ENCODE measurements at places on chromosomes 11 and 22. TPM values are rescaled to one million over a fixed set of nuclear protein-coding genes. Genes with fewer than 3 reads are reported as not detected.

- H3K27me3 ChIP-seq = no peaks in the 10 kb centered on the region
- H3K4me1 ChIP-seq = peaks cover 21% of the 10 kb centered on the region
- H3K27ac ChIP-seq = peak overlapping the region; percentile 54
These were observed 89.5 kb upstream of the DDI1 start for GRCh38 chr11:103946793-103947545.

DNA sequence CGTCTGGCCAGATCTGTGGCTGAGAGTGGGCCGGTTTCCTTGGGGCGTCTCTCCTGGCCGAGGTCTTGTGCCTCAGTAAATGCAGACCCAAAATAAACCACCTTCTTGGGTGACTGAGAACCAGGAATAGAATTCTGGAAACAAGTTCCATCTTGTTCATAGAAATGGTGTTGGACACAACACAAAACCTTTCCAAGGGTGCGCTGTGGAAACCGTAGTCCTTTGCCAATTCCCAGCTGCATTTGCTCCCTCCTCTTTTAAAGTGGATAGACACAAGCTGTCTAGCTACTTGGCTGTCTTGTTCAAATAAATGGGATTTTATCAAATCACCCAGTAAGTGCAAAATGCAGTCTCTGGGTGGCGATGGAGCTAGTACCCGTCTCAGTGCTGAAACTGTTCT is 300.2 kb downstream of the SHANK2 start:
- DNase-seq = no peak

DNA sequence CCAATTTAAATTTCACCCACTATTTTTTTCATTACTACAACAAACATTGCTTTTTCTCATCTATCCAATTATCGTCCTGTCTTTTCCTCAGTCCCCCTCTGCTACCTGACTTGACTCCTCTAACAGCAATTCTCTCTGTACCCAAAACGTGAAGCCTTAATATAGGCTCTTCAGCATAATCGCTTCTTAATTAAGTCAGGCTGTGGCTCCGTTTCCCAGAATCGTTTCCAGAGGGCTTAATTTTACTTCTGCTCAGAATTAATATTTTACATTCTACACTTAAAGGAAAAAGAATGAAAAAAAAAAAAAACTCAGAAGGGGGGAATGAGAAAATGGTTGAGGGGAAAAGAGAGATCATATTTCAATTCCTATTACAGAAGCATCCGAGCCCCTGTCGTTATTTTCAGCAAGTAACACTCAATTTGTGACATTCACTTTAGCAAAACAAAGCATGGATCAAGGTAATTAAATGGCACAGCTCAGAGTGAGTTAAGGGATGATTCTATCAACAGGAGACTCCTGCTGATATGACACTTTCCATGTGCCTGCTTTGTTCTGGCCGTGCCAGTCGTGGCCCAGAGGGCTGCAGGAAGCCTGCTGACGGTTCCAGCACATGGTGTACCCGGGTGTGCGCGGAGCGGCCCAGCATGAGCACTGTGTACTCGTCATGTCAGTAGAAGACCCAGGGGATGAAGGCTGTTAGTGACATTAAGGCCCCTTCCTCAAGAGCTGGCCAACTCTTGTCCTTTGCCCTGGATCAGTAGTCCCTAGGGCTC is 272.5 kb downstream of the NTM start:
- no peak overlapping the region for H3K4me3 ChIP-seq
- H3K4me1 ChIP-seq = no peaks in the 10 kb centered on the region
- no peak for DNase-seq

DNA sequence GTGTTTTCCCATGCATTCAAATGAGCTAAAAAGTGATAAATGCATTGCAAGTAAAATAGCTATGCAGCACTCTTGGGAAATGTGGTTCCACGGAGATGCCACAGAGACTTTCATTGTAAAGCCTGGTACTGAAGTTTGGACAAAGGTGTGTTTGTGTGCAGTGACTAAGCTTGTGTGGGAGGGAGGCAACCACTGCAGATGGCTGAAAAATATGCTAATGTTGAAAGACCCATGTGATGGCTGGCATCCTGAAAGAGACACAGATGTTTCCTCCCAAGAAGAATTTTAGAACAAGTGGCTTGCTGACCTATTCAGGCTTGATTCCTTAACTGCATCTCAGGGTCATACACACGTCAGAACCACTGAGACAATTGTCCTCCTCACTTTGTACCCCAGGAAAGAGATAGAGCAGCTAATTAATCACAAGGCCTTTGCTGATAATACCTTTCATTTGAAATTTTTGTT is 73.8 kb downstream of the FAM76B start:
- no peak overlapping the region for H3K4me3 ChIP-seq
- no peaks in the 10 kb centered on the region for H3K27me3 ChIP-seq
- no peak overlapping the region for H3K27ac ChIP-seq
- no peak for DNase-seq
- H3K4me1 ChIP-seq = peaks cover 9% of the 10 kb centered on the region

DNA sequence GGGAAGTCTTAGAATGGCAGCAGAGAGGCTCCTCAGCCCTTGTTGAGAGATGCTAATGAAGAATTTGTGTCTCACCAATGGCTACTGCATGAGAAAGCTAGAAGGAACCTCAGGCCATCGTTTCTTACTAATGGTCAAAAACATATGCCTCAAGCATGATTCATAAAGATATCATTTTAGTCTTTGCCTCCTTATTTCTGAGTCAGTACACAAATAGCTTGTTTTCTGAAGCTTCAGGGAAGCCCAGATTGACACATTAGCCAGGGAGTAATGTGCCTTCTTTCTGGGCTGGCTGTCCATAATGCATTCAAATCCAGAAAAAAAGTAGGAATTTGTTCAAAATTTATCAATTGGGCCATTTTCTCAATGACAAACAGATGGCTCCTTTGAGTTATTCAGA is 169.4 kb upstream of the ZBED5 start:
- peaks cover 2% of the 10 kb centered on the region for H3K36me3 ChIP-seq
- H3K27me3 ChIP-seq = no peaks in the 10 kb centered on the region
- no peak overlapping the region for H3K4me3 ChIP-seq
- no peak overlapping the region for H3K27ac ChIP-seq

- DNase-seq = peak; percentile 7
- H3K4me1 ChIP-seq = peaks cover 60% of the 10 kb centered on the region
- no peaks in the 10 kb centered on the region for H3K36me3 ChIP-seq
- peaks cover 21% of the 10 kb centered on the region for H3K27me3 ChIP-seq
- H3K27ac ChIP-seq = no peak overlapping the region
These were observed 230.2 kb upstream of the B3GAT1 start for GRCh38 chr11:134642206-134642605.

DNA sequence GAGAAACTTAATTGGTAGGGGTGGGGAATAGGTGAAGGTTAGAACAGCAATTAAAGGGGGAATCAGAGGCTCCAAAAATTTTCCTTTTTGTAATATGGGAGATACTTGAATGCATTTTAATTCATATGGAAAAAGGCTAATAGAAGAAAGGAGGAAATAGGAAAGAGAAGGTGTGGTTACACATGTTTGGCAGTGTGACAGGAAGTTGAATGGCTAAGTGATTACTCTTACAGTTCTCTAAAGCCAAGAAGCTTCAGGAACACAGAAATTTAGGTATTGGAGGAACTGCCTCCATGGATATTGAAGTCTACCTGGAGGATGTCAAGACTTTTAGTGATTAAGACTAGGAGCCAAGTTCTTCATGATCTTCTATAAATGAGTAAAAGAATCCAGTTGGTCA is 6.3 kb downstream of the NXPE2 start:
- no peak for DNase-seq
- no peak overlapping the region for H3K4me3 ChIP-seq
- H3K4me1 ChIP-seq = no peaks in the 10 kb centered on the region
- peaks cover 6% of the 10 kb centered on the region for H3K36me3 ChIP-seq

GRCh38 chr11:117900720-117901440 is 24.4 kb upstream of the FXYD6 start:
- H3K4me1 ChIP-seq = no peaks in the 10 kb centered on the region
- H3K36me3 ChIP-seq = no peaks in the 10 kb centered on the region
- DNase-seq = peak; percentile 32
- H3K27me3 ChIP-seq = no peaks in the 10 kb centered on the region

GRCh38 chr11:9138133-9138453 is 46.7 kb upstream of the SCUBE2 start:
- no peak for DNase-seq
- H3K4me3 ChIP-seq = no peak overlapping the region
- H3K27ac ChIP-seq = no peak overlapping the region
- peaks cover 2% of the 10 kb centered on the region for H3K4me1 ChIP-seq
- no peaks in the 10 kb centered on the region for H3K27me3 ChIP-seq

- no peak overlapping the region for H3K27ac ChIP-seq
- H3K4me1 ChIP-seq = peaks cover 7% of the 10 kb centered on the region
- no peaks in the 10 kb centered on the region for H3K27me3 ChIP-seq
- DNase-seq = no peak
- peaks cover 32% of the 10 kb centered on the region for H3K36me3 ChIP-seq
These were observed 41.5 kb downstream of the TRMU start for GRCh38 chr22:46376908-46377524.

DNA sequence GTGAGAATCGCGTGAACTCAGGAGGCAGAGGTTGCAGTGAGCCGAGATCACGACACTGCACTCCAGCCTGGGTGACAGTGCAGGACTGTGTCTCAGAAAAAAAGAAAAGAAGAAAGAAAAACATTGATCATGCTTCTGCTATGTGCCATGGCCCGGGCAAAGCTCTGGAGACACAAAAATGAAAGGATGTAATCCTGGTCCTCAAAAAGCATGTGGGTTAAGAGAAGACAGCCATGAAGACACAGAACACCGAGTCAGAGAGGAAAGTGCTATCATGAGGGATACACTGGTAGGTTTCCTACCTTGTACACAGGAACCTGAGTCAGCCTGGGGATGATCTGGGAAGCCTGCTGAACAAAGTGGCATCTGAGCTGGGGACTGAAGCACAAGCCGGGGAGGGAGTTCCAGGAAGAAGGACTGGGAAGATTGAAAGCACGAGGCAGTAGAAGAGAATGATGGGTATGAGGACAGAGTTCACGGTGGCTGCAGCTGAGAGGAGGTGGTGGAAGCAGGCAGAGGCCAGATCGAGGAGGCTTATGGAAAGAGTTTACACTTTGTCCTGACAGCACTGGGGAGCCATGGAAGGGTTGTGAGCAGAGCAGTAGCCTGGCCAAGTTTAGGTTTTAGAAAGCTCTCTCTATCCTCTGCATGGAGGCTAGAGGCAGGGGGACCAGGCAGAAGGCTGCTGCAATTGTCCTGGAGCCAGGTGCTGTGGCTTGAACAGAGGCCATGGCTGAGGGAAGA is 9.9 kb upstream of the MAFF start:
- DNase-seq = no peak
- no peak overlapping the region for H3K4me3 ChIP-seq
- H3K27ac ChIP-seq = no peak overlapping the region
- H3K36me3 ChIP-seq = no peaks in the 10 kb centered on the region

MS4A6A gene
- not detected for total RNA-seq

CACNA1I gene
- 0.27 TPM for total RNA-seq

All from mesothelial cell of epicardium (in vitro differentiated cells).